ENCODE measurements at places on chromosomes 5 and 9.

DNA sequence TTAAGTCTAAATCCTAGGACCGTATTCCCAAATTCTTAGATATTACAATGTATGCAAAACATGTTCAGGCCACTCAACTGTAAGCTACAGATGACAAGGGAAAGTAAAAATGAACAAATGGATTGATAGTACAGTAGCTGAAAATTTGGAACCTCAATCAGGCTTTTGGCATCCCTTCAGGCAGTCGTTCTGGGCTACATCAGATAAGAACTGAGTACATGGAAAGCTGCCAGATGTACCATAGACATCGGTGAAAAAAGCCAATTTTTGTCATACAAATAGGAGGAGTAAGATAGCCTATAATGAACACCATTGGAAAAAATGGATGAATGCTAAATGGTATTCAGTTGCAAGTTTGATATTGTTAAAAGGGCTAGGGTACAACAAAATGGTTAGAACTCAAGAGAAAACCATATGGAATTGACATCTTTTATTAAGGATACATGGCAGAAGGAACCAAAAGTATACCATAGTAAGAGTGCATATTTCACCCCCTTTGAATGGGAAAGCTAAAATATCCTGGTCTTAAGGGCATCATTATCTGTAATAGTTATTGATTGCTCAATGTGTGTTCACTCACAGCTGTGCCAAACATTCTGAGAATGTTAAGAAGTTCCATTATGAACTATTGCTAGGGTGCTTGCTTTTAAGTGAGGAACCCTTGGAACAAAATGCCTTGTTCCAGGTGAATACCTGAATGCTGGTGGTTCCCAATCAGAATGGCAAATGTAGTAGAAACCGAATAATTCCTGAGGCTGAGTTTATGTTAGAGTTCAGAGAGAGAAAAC lies 86.4 kb downstream of the NR3C1 start:
- no peak for DNase-seq

GRCh38 chr5:94093300-94093699 lies 351.9 kb upstream of the POU5F2 start:
- no peak for DNase-seq

- DNase-seq = no peak
These were observed 431 bp downstream of the RNF208 start for GRCh38 chr9:137221506-137222111.

DNA sequence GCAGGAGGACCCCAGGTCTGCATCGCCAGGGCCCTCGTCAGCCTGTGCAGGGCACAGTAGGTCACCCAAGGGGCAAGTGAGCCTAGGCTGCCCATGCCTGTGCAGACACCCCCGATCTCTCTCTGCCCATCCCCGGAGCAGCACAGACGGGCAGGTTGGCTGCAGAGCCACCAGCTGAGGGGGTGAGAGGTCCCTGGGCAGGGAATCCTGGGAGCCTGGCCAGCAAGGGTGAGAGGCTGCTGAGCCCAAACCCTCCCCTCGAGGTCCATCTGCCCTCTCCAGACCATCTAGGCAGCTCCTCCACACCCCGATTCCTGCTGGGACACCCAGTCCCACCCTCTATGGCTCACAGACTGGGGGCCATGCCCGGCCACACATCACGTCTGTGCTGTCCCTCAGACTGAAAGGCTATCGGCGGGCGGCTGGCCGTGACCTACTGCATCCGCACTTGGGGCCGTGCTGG lies 2.8 kb upstream of the DPP7 start:
- DNase-seq = no peak

GRCh38 chr5:13860146-13860545 lies 84.3 kb downstream of the DNAH5 start:
- no peak for DNase-seq

- DNase-seq = no peak
These were observed 127.7 kb downstream of the CPLANE1 start for GRCh38 chr5:37121465-37121864.

Data from hindlimb muscle (tissue), 1 donor.